Bronchial smooth muscle cell (primary cell): ENCODE measurements at places on chromosomes 11 and 22. TPM values are rescaled to one million over a fixed set of nuclear protein-coding genes. Genes with fewer than 3 reads are reported as not detected.

The CRELD2 gene
- 69.5 and 72.1 TPM in 2 replicates for total RNA-seq

The C11orf97 gene
- total RNA-seq, result not detected in 2 replicates

The GLB1L3 gene
- not detected in 2 replicates for total RNA-seq

The INCENP gene
- 4.5 and 6.6 TPM in 2 replicates for total RNA-seq

The OR1S2 gene
- not detected in 2 replicates for total RNA-seq

The DGCR6 gene
- total RNA-seq, result 0.63 and 1.4 TPM in 2 replicates

The MFRP gene
- not detected in 2 replicates for total RNA-seq

The TLCD5 gene
- 6.8 and 6.9 TPM in 2 replicates for total RNA-seq

The PGA4 gene
- 0.32 and 2.1 TPM in 2 replicates for total RNA-seq

The OR52A1 gene
- not detected in 2 replicates for total RNA-seq

The KCTD14 gene
- total RNA-seq, result 0.32 and 0.43 TPM in 2 replicates

The MIOX gene
- not detected in 2 replicates for total RNA-seq

The KCNJ11 gene
- not detected in 2 replicates for total RNA-seq

The TSSK2 gene
- not detected in 2 replicates for total RNA-seq

The OR2D2 gene
- 0.09 and 0.16 TPM in 2 replicates for total RNA-seq

The TESMIN gene
- 0.32 TPM in 1 of 2 replicates, not detected in the other for total RNA-seq

The ABTB2 gene
- 2.3 and 3.8 TPM in 2 replicates for total RNA-seq

The FGF19 gene
- total RNA-seq, result not detected in 2 replicates

The HBE1 gene
- 0.09 TPM in 1 of 2 replicates, not detected in the other for total RNA-seq

The POTEH gene
- total RNA-seq, result not detected in 2 replicates

The OR52H1 gene
- total RNA-seq, result 0.60 and 0.63 TPM in 2 replicates

The APOBEC3F gene
- total RNA-seq, result 6.1 and 11.8 TPM in 2 replicates

The VPS37C gene
- total RNA-seq, result 5.4 and 5.8 TPM in 2 replicates

The C22orf39 gene
- total RNA-seq, result 17.3 and 26.3 TPM in 2 replicates

The LINC01488 gene
- total RNA-seq, result not detected in 2 replicates

The ACR gene
- not detected in 2 replicates for total RNA-seq

The ARHGAP20 gene
- total RNA-seq, result 2.3 and 10.6 TPM in 2 replicates

The FOLR3 gene
- 0.34 and 1.4 TPM in 2 replicates for total RNA-seq

The CCDC157 gene
- 1.4 and 1.9 TPM in 2 replicates for total RNA-seq

The SOX6 gene
- total RNA-seq, result 0.32 TPM in 1 of 2 replicates, not detected in the other

The PRDM11 gene
- total RNA-seq, result 3.2 and 5.2 TPM in 2 replicates
